ENCODE measurements at places on chromosomes 1 and 21. TPM values are rescaled to one million over a fixed set of nuclear protein-coding genes. Genes with fewer than 3 reads are reported as not detected.

Gene GPR52
- polyA plus RNA-seq, result not detected

Gene KRTAP13-2
- polyA plus RNA-seq, result not detected

Gene CLDN8
- polyA plus RNA-seq, result not detected

Gene ADAM30
- polyA plus RNA-seq, result not detected

Gene AADACL4
- polyA plus RNA-seq, result not detected

Gene MED8
- polyA plus RNA-seq, result 31.4 TPM

Gene TNFAIP8L2
- polyA plus RNA-seq, result 32.0 TPM

Gene FCGR1A
- polyA plus RNA-seq, result not detected

Gene DCDC2B
- polyA plus RNA-seq, result not detected

Gene CLDN14
- not detected for polyA plus RNA-seq

Gene UBR4
- 23.7 TPM for polyA plus RNA-seq

Gene TRAPPC10
- polyA plus RNA-seq, result 42.0 TPM

DNA sequence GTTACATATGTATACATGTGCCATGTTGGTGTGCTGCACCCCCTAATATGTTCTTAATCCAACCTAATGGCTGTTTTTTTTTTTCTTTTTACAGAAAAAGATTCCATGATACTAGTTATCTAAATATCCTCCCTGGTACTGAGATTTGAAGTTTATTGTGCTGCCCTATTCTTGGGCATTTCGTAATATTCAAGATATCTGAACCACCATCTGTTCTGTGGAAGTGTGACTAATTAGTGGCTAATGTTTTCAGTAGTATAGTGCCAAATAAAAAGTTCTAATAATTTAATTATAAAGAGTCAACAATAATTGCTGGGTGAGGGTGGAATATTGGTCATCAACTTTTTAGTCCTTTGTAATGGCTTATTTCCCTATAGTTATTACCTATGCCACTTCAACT, 217.5 kb downstream of the GABPA start:
- no peaks in the 10 kb centered on the region for H3K4me1 ChIP-seq
- H3K36me3 ChIP-seq, result no peaks in the 10 kb centered on the region
- H3K27ac ChIP-seq, result no peak overlapping the region
- H3K27me3 ChIP-seq, result no peaks in the 10 kb centered on the region
- no peak overlapping the region for H3K4me3 ChIP-seq

- H3K4me1 ChIP-seq, result peaks cover 22% of the 10 kb centered on the region
- H3K27me3 ChIP-seq, result peaks cover 5% of the 10 kb centered on the region
- H3K27ac ChIP-seq, result peak overlapping the region; percentile 75
These were observed 13.4 kb upstream of the PIAS3 start for GRCh38 chr1:145871994-145872924.

DNA sequence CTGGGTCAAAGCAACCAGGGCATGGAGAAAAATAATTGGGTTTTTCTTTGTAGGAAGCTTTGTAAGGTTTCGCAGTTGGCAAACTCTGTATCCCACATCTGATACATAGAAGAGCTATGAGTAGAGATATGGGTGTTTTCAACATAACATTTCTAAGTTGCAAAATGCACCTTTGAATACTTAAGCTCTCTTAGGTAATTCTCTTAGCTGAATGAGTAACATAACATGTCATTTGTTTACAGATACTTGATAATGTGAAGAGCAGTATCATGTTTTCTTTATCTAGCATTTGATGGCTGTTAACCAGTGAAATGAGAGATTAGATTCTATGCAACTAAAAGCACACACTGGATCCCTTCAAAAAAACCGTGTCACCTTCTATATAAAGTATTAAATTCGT, 21.6 kb downstream of the RAVER2 start:
- no peaks in the 10 kb centered on the region for H3K27me3 ChIP-seq
- DNase-seq, result no peak
- H3K4me3 ChIP-seq, result no peak overlapping the region

DNA sequence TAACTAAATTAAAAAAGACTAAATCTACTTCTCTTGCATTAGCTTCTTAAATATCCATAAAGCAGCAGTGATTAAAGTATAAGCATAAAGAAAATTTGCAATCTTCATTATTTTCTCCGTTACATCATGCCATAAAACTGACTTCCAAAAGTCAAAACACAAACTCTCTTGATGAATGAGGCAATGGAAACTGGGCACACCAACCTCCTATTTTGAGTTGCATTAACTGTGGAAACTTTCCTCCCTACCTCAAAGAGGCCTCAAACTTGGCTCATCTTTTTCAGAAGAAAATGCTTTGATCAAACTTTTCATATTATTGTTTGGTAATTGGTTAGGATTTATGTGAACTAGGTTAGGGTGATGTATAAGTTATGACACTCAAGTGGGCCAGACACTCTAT, 4.1 kb upstream of the BTG3 start:
- peaks cover 5% of the 10 kb centered on the region for H3K27me3 ChIP-seq
- H3K27ac ChIP-seq, result no peak overlapping the region
- H3K36me3 ChIP-seq, result no peaks in the 10 kb centered on the region
- H3K4me3 ChIP-seq, result no peak overlapping the region
- no peak for DNase-seq
- peaks cover 7% of the 10 kb centered on the region for H3K4me1 ChIP-seq

DNA sequence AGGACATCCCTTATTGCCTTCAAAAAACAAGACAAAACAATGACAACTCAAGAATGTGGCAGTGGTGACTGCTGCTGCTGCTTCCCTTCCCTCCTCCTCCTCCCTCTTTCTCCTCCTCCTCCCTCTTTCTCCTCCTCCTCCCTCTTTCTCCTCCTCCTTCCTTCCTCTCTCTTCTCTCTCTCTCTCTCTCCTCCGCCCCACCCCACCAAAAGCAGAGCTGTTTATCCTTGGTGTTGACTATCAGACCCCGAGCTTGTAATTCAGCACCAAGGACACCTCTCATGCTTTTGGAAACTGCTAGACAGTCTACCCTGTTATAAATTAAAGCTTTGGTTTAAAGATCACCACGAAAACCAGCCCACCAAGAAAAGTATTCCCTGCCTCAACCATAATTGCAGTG, 72.4 kb upstream of the IFNAR2 start:
- H3K4me1 ChIP-seq, result no peaks in the 10 kb centered on the region
- no peak overlapping the region for H3K27ac ChIP-seq
- peaks cover 10% of the 10 kb centered on the region for H3K27me3 ChIP-seq
- H3K4me3 ChIP-seq, result no peak overlapping the region

DNA sequence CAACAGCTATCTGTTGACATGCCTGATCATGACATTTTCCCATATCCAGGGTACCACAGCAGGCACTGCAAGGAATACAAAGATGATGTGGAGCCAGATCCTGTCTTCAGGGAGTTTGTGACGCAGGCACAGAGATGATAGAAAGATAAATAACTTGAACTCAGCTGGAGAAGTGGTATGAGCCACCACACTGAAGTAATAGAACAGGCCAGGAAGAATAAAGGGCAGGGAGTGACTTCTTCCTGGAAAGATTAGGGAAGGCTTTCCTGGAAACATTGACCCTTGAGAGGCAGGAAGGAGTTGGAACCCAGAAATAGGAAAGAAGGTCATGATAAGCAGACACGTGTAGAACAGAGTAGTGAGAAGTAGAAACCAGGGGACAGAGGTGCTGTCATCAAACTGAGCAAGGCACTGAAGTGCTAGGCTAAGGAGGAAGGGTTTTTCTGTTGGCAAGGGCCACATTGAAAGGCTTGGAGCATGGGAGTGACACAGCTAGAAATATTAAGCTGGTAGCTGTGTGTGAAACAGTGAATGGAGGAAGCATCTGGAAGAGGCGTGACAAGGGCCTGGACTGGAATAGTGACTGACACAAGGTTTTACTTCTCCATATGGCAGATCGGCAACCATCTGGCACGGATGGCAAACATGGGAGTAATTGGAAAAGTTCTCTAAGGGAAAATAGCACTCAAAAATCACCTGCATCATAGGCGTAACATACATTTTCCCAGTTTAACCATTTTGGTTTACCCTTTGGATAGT, 68.4 kb downstream of the AK5 start:
- H3K4me3 ChIP-seq, result no peak overlapping the region
- no peak overlapping the region for H3K27ac ChIP-seq
- H3K36me3 ChIP-seq, result peaks cover 10% of the 10 kb centered on the region
- no peak for DNase-seq

DNA sequence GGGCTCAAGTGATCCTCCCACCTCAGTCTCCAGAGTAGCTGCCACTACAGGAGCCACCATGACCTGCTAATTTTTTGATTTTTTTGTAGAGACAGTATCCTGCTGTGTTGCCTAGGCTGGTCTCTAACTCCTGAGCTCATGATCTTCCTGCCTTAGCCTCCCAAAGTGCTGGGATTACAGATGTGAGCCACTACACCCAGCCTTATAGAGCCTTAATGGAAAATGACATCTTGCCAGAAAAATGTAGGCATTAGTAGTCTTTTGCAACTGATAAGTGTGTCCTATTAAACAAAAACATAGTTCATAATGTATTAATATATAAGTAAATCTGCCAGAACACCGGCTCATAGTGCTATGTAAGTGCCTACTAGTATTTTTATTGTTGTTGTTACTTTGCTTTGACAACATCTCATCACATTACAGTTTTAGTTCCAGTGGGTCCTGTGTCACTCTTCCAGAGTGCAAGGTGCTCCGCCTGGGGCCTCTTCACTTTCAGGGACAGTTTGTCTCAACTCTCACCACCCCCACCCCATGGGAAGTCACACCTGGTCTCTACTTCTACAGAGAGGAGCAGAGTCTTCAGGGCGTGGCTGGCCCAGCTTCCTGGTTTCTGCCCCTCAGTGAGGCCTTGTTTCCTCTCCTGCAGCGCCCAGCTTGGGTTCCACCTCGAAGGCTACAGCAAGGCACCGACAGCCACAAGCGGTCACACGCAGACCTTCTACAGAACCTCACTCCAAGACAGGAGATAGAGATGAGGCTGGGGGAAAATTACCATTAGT, 30.1 kb downstream of the RHOU start:
- H3K4me3 ChIP-seq, result peak overlapping the region; percentile 40
- H3K36me3 ChIP-seq, result peaks cover 5% of the 10 kb centered on the region
- peak overlapping the region; percentile 88 for H3K27ac ChIP-seq
- H3K4me1 ChIP-seq, result peaks cover 43% of the 10 kb centered on the region
- H3K27me3 ChIP-seq, result no peaks in the 10 kb centered on the region
- DNase-seq, result peak; percentile 42

- DNase-seq, result no peak
- no peak overlapping the region for H3K27ac ChIP-seq
- no peak overlapping the region for H3K4me3 ChIP-seq
- no peaks in the 10 kb centered on the region for H3K4me1 ChIP-seq
- peaks cover 3% of the 10 kb centered on the region for H3K27me3 ChIP-seq
- no peaks in the 10 kb centered on the region for H3K36me3 ChIP-seq
These were observed 180.4 kb downstream of the NTMT2 start for GRCh38 chr1:170326186-170326585.

DNA sequence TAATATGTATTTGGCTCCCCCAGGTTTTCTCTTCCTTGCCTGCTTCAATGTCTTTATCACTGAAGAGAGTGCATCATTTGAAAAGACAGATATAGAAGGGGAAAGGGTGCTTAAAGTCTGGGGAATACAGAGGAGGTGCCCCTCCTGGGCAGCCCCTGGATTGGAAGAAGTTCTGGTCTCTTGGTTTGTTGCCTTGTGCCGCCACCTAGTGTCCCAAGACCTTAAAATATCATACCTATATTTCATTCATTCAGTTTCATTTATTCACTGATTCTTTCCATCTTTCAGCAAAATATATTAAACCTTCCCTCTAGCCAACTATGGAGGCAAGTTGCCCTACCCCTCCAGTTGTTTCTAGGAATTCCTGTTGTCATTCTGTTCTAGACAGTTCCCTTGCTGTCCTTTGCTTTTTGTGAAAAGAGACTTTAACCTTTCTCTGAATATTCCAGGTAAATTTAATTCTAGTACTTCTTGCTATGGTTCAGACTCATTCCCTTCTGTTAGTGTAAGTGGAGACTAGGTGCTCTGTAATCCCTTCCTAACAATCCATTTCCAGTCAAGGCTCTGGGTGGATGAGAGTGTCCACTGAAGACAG, 56.1 kb downstream of the MEF2D start:
- H3K27me3 ChIP-seq, result peaks cover 37% of the 10 kb centered on the region
- no peak for DNase-seq
- no peak overlapping the region for H3K4me3 ChIP-seq

- peak overlapping the region; percentile 39 for H3K4me3 ChIP-seq
- H3K4me1 ChIP-seq, result peaks cover 11% of the 10 kb centered on the region
- H3K27ac ChIP-seq, result no peak overlapping the region
- H3K36me3 ChIP-seq, result no peaks in the 10 kb centered on the region
- no peak for DNase-seq
- peaks cover 11% of the 10 kb centered on the region for H3K27me3 ChIP-seq
These were observed 9.8 kb downstream of the PDZK1IP1 start for GRCh38 chr1:47179988-47180563.

DNA sequence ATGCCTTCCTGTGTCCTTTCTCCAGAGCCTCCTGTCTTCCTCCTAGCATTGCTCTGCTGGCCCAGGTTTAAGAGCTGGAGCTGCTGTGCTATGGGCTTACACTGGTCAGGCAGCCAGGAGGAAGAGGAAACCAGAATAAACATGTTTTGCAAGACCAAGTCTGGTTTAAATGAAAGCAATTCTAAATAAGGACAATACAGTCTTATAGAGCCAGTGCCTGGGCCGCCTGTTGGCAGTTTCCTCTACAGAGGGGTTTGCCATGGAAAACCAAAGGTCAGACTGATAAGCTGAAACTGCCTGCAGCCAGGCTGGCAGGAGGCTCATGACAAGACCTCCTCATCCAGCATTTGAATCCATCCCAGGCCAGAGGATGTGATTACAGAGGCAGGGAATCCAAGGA, 92.9 kb upstream of the FGGY start:
- H3K4me1 ChIP-seq, result no peaks in the 10 kb centered on the region
- peaks cover 5% of the 10 kb centered on the region for H3K36me3 ChIP-seq
- no peak for DNase-seq

- H3K4me3 ChIP-seq, result no peak overlapping the region
- no peak overlapping the region for H3K27ac ChIP-seq
- H3K27me3 ChIP-seq, result peaks cover 4% of the 10 kb centered on the region
- H3K4me1 ChIP-seq, result peaks cover 35% of the 10 kb centered on the region
These were observed 153.0 kb downstream of the TNFSF18 start for GRCh38 chr1:172897738-172898137.

- no peak for DNase-seq
- peaks cover 7% of the 10 kb centered on the region for H3K27me3 ChIP-seq
- H3K4me3 ChIP-seq, result no peak overlapping the region
- H3K4me1 ChIP-seq, result no peaks in the 10 kb centered on the region
- no peaks in the 10 kb centered on the region for H3K36me3 ChIP-seq
These were observed 47.7 kb downstream of the ST6GALNAC3 start for GRCh38 chr1:76122271-76122670.

GRCh38 chr1:185338719-185339622, 21.9 kb upstream of the IVNS1ABP start:
- H3K4me3 ChIP-seq, result peak overlapping the region; percentile 55
- peaks cover 37% of the 10 kb centered on the region for H3K4me1 ChIP-seq
- H3K36me3 ChIP-seq, result no peaks in the 10 kb centered on the region
- peak overlapping the region; percentile 66 for H3K27ac ChIP-seq
- no peaks in the 10 kb centered on the region for H3K27me3 ChIP-seq

DNA sequence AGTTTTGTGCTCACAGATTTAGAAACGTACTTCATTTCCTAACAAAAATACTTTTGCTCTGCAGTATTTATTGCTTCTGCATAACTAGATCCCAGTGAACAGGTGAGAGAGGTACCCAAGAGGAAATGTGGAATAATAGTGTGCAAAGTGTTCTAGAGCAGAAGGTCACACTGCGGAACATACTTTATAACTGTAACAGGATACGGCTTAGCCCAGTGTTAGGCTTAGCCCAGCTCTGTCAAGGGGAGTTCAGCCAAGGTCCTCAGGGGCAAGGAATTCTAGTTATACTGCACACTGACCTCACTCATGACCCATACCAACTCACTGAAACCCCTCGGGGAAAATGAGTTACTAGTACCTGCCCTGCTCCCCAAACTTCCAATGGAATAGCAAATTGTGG, 55.3 kb downstream of the PTPN14 start:
- no peaks in the 10 kb centered on the region for H3K36me3 ChIP-seq
- no peaks in the 10 kb centered on the region for H3K4me1 ChIP-seq
- no peak overlapping the region for H3K27ac ChIP-seq
- no peak overlapping the region for H3K4me3 ChIP-seq
- DNase-seq, result no peak
- H3K27me3 ChIP-seq, result peaks cover 4% of the 10 kb centered on the region
